Astrocyte of the hippocampus (primary cell): ENCODE measurements at places on chromosomes 13 and 19.
A peak's percentile ranks its signal among the peaks of the same experiment; 100 is the strongest.

- peak; percentile 100 for DNase-seq
These were observed at the start of gene MYADM for GRCh38 chr19:53867225-53868090. Gene MYADM (plus strand): TSS chr19:53867883. CDS start chr19:53873530, 5,647 bp downstream.

GRCh38 chr13:114080739-114081561, 51.5 kb downstream of the RASA3 start:
- DNase-seq, result no peak

- no peak for DNase-seq
These were observed 406.2 kb downstream of the SUCLA2 start for GRCh38 chr13:47594833-47595232.

DNA sequence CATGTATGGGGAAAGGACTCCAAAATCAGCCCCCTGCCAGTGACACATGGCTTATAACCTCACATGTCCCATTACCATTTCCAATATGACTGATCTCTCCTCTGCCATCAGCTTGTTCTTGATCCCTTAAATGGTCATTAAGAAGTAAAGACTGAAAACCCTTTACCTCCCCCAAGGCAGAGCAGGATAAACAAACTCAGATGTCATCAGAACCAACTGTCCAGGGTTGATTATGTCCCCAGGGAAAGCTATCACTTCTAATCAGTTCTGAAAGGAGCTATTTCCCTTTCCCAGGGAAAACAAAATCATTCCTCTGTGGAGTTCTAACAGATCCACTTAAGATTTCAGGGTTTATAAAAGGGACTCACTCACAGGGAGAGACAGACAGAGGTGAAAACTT, 350.9 kb downstream of the SUCLA2 start:
- DNase-seq, result no peak
